Anterior cingulate cortex (tissue), 58 donors: ENCODE measurements at places on chromosomes 3 and 15.
A peak's percentile ranks its signal among the peaks of the same experiment; 100 is the strongest.

DNA sequence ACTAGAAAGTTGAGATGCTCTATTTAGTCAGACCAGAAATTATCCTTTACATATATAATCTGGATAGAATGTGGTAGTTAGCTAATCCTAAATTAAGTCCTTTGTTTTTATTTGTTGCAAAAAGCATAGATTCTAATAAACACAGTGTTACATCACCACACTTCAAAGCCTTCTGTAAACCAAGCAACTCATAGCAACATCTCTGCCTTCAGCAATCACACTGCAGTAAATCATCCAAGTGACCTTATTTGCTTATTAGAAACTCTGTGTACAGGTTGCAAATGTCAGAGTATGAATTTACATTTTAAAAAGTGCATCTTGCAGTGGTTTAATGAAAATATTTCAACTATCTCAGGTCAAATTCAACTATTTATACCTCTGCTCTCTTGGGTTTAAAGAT lies 242.5 kb downstream of the GBE1 start:
- DNase-seq, result no peak

GRCh38 chr3:124172283-124172682 lies 180.4 kb upstream of the ROPN1 start:
- DNase-seq, result no peak

- no peak for DNase-seq
Observed at GRCh38 chr3:185537369-185537970, 14.9 kb downstream of the LIPH start.

GRCh38 chr3:118987477-118987876 lies 47.2 kb downstream of the IGSF11 start:
- peak; percentile 67 for DNase-seq

GRCh38 chr15:101148166-101148880 lies 103.5 kb downstream of the CHSY1 start:
- DNase-seq, result no peak

- DNase-seq, result no peak
Observed at GRCh38 chr15:87144775-87145174, 1065.1 kb downstream of the AGBL1 start.
